ENCODE measurements at places on chromosomes 16 and 17.

GRCh38 chr17:59139939-59140338 is 15.0 kb downstream of the SKA2 start:
- no peak for DNase-seq

- no peak for DNase-seq
Measured at GRCh38 chr17:40599468-40599763, 34.1 kb upstream of the CCR7 start.

- no peak for DNase-seq
Measured at GRCh38 chr17:80777274-80777673, 214.4 kb upstream of the CHMP6 start.

DNA sequence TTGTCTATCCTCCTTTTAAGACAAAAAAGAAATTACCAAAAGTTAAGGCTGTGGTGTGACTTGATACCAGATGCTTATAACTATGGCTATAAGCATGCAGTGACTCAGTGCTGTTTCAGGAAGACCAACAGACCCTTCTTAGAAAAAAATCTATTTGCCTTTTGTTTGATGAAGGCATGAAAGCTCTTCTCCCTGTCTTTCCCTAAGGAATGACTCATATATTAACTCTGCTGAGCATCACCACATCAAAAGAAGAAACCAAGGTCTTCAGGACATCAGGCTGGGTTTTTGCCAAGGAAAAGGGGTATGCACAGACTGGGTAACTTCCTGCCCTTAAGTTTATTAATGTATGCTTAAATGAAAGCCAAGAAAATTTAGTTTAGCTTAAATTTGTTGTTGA is 47.1 kb downstream of the VMP1 start:
- DNase-seq = peak; percentile 9

DNA sequence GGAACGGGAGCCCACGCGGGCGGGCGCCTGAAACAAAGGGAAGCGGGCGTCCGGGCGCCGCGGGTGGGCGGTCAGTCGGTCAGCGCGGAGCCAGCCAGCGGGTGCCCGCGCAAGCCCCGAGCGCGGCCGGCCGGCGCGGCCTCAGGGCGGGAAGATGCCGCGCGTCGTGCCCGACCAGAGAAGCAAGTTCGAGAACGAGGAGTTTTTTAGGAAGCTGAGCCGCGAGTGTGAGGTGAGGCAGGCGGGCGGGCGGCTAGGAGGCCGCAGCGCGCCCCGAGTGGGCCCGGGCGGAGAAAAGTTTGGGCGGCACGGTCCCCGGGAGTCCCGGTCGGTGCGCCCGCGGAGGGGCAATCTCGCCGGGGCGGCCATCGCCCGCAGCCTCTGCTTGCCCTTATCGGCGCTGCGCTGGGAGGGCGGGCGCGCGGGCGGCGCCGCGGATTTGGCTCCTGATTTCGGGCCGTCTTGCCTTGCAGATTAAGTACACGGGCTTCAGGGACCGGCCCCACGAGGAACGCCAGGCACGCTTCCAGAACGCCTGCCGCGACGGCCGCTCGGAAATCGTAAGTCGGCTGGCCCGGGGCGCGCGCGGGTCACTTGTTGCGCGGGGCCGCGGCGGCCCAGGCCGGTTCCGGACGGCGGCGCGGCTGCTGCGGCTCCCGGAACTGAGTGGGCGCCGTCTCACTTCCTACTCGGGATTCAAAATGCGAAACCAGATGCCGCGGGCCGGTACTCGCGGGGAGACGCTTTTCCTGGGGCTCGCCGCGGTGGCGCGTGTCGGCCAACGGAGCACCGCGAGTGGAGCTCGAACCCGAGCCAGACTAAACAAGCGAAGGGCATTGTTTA is 526 bp downstream of the CBFB start:
- peak; percentile 73 for DNase-seq

DNA sequence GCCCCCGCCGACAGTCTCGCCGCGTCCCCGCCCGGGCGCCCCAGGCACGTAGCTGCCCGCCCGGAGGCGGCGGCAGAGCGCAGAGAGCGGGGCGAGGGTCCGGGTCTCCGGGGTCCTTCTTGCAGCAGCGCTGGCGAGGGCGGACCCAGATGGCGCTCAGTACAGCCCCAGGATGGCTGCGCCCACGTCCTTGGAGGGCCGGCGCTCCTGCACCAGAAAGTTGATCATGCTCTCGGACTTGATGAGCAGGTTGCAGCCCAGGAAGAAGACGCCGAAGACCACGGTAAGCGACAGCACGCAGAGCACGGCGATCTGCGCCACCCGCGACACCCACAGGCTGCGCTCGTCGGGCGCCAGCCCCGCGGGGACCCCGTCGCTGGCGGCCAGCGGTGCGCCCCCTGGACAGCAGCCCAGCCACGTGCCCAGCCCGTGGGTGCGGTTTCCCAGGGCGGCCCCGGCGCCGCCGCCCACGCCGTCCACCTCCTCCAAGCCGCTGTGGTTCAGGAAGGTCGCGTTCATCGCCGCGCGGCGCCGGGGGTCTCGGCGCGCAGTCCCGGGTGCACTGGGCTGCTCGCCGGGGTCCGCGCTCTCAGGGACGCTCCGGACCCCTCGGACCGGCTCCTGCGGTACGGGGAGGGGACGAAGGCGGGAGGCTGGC is 435 bp downstream of the RPRML start:
- no peak for DNase-seq

DNA sequence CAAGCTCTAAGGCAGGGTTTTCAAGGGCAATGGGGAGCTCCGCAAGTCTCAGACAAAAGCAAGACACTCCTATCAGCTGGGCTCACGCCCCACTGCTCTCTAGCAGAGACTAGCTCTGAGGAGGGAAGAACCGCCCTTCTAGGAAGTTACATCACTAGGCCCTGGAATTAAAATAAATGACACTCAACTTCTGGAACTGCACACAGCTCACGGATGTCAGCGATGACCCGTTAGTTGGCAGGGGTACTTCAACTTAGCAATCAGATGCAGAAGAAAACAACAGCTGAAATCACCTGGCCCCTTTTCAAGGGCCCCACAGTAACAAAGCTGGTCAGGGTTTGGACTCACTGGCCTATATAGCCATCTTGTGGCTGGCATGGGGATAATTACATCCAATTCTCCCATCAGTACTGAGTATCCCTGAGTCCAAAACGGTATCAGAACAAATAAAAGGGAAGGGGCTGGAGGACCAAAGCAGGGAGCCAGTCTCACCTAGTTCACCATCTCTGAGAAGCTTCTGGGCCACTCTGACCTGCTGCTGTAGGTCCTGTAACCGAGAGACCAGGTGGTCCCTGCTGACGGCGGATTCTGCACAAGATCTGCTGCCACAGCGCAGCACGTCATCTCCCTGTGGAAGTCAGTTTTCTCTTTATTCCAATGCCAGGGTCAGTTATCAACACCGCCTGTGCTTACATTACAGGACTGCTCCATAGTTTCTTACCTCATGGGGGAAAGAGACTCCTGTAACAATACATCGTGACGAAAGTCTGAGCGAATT is 22.2 kb downstream of the SERPINF1 start:
- DNase-seq = peak; percentile 34

GRCh38 chr16:73743665-73744496 is 552.7 kb upstream of the PSMD7 start:
- DNase-seq = no peak

GRCh38 chr16:79628501-79628975 is 28.0 kb upstream of the MAF start:
- peak; percentile 62 for DNase-seq

GRCh38 chr17:57530026-57530425 is 215.1 kb downstream of the CCDC182 start:
- DNase-seq = no peak

DNA sequence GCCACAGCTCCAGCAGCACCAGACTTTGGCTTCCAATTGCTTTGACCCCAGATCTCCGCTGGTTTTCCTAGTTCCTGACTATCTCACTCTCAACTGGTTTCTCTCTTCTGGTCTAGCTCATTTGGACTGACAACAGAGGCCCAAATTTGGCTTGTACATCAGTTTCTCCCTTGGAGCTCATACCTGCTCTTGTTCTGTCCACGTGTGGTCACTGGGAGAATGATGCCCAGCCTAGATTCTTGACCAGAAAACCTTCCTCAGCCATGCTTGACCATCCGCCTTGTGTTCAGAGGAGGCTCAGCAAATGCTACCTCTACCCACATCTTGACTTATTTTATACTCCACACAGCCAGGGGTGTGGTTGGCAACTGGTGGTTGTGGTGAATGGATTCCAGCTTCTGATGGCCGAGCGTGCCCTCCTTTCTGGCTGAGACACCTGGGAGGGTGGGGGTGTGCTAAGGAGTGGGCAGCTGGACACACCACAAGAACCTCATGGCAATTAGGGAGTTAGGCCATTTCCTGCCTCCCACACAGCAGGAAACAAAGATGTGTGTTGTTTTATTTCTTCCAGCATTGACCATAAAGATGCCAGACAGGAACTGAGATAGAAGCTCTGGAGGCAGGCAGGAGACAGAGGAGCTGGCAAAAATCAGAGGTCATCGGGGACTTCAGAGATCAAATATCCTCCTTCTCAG is 93.8 kb upstream of the FAM20A start:
- no peak for DNase-seq

GRCh38 chr16:2473446-2473926 is 1.4 kb upstream of the TBC1D24 start:
- no peak for DNase-seq

- no peak for DNase-seq
Measured at GRCh38 chr16:26344240-26344776, 652.5 kb downstream of the HS3ST4 start.

GRCh38 chr17:62718429-62718828 is 89.7 kb downstream of the MARCHF10 start:
- DNase-seq = no peak

DNA sequence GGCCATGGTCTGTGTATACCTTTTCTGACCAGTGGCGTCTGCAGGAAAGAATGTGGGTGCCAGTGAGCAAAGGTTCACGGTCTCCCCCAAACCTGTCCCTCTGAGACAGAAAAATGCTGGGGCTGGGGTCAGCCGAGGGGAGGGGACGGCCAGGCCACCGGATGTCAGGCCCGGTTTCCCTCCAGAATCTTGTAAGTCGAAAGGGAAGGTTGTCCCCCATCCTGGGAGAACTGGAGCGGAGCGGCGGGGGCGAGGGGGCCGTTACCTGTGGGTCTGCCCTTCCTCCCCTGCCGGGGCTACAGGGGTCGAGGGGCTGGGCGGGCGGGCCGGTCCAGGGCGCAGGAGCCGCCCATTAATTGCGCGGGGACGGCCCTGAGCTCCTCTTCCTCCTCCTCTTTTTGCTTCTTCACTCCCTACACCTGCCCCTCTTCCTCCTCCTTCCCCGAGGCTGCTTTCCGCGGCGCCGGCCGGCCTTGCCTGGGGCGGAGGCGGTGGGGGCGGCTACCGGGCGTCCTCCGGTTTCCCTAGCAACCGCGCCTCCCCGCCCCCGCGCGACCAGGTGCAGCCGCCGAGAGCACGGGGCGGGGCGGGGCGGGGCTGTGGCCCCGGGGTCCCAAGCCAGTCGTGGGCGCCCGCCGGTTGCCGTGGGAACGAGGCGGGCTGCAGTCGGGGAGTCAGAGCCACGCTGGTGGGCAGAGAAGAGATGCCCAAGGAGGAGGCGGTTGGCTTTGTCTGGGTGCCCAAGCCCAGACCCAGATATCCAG is at the start of gene MARCHF10:
TSS of gene MARCHF10 (minus strand) at position 503 of the 764 bp plus-strand sequence. CDS start 6,579 bp downstream, outside the sequence.
- peak; percentile 15 for DNase-seq

- no peak for DNase-seq
Measured at GRCh38 chr17:82217120-82217529, 4.5 kb upstream of the CCDC57 start.

GRCh38 chr17:78960928-78961327 is 18.8 kb downstream of the LGALS3BP start:
- no peak for DNase-seq

GRCh38 chr16:69243479-69243878 is 56.5 kb downstream of the SNTB2 start:
- no peak for DNase-seq

- DNase-seq = no peak
Measured at GRCh38 chr16:58859958-58860669, 126.0 kb upstream of the GOT2 start.

- no peak for DNase-seq
Measured at GRCh38 chr17:14805348-14805747, 459.8 kb downstream of the PMP22 start.

DNA sequence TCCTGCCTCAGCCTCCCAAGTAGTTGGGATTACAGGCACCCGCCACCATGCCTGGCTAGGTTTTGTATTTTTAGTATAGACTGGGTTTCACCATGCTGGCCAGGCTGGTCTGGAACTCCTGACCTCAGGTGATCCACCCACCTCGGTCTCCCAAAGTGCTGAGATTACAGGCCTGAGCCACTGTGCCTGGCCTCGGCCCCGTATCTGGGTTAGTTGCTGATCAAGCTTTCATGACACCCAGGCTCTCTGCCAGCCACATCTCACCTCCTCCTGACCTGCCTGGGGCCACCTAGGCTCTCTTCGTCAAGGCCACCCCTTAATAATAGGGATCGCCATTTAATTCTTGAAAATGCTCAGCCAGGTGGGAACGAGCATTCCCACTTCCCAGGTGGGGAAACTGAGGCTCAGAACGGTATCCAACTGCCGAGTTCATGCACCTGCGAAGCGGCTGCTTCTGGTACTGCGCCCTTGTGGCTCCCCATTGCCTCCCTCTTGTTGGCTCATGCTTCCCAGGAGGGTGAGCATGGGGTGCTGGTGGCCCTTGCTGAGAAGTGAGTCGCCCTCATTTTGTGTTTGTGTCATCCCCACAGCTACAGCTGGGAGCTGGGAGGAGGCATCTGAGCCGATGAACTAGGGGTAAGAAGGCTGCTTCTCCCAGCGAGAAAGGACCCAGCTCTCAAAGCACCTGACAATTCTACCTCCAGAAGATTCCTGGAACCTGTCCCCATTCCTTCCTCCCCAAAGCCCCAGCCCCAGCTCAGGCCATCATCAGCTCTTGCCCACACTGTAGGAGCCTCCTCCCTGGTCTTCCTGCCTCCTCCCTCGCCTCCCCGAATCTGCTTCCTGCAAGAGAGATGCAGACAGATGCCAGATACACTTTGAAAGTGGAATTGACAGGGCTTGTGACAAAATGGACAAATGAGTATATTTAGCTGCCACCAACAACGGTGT is 17.3 kb upstream of the SNN start:
- no peak for DNase-seq

- no peak for DNase-seq
Measured at GRCh38 chr16:20681821-20682760, 15.4 kb downstream of the ACSM1 start.

GRCh38 chr17:48497103-48497502 is 33.7 kb downstream of the HOXB1 start:
- no peak for DNase-seq
